ENCODE measurements at places on chromosomes 16 and 17.

GRCh38 chr16:69483611-69484010 is 59.2 kb downstream of the CYB5B start:
- no peak for DNase-seq
- H3K4me3 ChIP-seq = no peak overlapping the region
- H3K36me3 ChIP-seq = no peaks in the 10 kb centered on the region
- no peaks in the 10 kb centered on the region for H3K27me3 ChIP-seq
- H3K27ac ChIP-seq = no peak overlapping the region

DNA sequence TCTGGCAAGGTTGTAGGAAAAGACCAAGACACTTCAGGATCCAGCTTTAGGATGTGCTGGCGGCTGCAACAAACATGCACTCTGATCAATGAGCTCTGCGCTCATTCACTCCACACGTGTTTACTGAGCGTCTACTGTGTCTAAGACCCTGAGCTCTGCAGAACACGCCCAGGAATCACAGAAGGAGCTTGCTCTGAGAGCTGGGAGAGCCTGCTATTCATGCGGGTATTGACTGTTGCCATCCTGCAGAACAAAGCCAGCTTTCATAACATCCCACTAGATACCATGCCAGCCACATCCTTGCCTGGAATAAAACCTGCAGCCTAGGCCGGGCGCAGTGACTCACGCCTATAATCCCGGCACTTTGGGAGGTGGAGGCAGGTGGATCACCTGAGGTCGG is 44.1 kb downstream of the NXN start:
- no peaks in the 10 kb centered on the region for H3K27me3 ChIP-seq
- no peak overlapping the region for H3K27ac ChIP-seq
- no peak overlapping the region for H3K4me3 ChIP-seq
- DNase-seq = no peak
- H3K36me3 ChIP-seq = peaks cover 1% of the 10 kb centered on the region

DNA sequence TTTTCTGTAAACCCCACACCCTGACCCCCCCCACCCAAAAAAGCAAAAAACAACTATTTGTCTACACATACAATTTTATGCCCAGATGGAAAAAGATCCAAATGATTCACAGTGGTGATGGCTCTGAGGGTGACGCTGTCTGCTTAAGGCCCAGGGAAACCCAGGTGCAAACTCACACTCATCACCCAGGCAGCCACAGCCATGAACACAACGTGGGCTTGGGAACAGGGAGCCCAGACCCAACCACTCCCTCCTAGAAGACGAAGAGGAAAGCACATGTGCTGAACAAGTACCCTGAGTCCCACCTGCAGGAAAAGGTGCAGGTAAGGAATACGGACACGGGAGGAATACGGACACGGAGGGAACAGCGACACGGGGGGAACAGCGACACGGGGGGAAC is 5.4 kb downstream of the HBQ1 start:
- H3K4me1 ChIP-seq = peaks cover 6% of the 10 kb centered on the region
- no peak overlapping the region for H3K4me3 ChIP-seq
- no peak overlapping the region for H3K27ac ChIP-seq

DNA sequence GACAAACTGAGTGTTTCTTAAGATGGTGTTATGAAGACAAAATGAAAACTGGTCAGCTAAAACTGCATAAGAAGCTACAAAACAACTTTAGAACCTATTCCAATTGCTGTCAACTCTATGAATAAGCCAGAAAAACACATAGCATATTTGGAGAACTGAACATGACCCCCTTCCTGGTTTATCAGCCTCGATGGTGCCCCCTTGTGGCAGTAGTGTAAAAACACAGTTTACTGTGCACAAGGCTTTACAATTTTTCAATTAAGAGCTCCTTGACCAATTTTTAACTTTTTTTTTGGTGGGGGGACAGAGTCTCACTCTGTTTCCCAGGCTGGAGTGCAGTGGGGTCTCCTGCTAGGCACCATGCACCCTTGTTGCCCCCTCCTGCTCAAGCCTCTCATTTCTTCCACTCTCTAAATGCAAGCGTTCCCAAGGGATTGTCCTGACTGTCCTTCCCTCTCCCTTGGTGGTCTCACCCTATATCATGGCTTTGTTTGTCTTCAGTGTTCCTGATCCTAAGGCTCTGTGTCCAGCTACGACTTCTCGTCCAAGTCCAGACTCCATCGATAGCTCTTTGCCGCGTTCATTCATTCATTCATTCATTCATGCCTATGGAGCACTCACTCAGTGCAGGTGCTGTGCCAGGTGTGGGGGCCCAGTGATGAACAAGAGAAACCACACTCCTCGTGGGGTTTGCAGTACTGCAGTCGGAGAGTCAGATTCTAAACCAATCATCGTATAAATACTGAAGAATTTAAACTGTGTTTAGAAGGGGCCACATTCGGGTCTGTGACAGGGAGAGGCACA is 7.5 kb downstream of the EIF1 start:
- H3K27me3 ChIP-seq = no peaks in the 10 kb centered on the region
- no peak for DNase-seq
- no peak overlapping the region for H3K27ac ChIP-seq
- H3K36me3 ChIP-seq = peaks cover 7% of the 10 kb centered on the region
- no peaks in the 10 kb centered on the region for H3K4me1 ChIP-seq
- H3K4me3 ChIP-seq = no peak overlapping the region

DNA sequence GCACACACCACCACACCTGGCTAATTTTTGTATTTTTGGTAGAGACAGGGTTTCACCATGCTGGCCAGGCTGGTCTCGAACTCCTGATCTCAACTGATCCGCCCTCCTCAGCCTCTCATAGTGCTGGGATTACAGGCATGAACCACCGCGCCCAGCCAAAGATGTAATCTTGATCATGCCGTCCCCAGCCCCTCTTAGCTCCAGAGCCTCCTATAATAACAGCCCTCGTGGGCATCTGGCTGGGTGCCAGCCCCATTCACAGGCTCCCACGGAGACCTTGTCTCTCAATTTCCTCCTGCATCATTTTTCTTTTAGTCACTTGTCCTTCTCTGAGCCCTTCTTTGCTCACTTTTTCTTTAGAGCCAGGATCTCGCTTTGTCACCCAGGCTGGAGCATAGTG is 94.2 kb downstream of the KATNIP start:
- H3K27me3 ChIP-seq = no peaks in the 10 kb centered on the region
- H3K4me3 ChIP-seq = no peak overlapping the region
- H3K27ac ChIP-seq = no peak overlapping the region
- no peak for DNase-seq
- H3K36me3 ChIP-seq = no peaks in the 10 kb centered on the region

DNA sequence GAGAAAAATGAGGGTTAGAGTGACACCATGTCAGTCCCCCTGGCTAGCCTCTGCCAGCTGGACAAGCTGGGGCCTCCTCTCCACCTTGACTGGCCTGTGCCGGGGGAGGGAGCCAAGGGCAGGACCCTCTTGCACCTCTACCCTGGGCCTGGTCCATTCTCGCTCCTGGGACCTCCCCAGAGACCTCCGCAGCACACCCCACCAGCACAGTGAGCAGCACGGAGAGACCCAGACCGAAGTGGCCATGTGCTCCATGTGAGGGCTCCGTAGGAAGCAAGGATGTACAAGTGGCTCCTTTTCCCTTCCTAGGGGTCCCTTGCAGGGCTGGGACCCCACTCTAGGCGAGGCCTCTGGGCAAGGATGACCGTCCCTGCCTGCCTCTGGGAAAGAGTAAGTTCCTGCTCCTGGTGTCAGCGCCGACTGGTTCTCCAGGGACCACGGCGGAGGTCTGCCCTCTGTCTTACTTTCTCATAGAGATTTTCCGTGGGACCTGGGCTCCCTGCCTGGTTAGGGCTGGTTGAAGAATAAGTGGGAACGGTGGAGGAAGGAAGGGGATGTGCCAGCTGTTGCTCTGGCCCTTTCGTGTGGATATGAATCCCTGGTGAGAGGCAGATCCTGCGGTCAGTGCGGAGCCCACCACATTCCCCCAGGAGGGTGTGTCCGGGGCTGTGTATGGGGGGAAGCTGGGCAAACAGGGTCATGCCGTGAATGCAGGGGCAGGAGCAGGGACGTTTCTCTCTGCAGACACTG is 124.2 kb downstream of the METRNL start:
- H3K4me1 ChIP-seq = no peaks in the 10 kb centered on the region
- H3K36me3 ChIP-seq = no peaks in the 10 kb centered on the region
- no peak overlapping the region for H3K4me3 ChIP-seq
- no peak overlapping the region for H3K27ac ChIP-seq
- DNase-seq = no peak
- peaks cover 7% of the 10 kb centered on the region for H3K27me3 ChIP-seq

GRCh38 chr16:11689031-11689840 is 21.0 kb downstream of the SNN start:
- no peaks in the 10 kb centered on the region for H3K4me1 ChIP-seq
- DNase-seq = no peak
- no peak overlapping the region for H3K27ac ChIP-seq
- H3K4me3 ChIP-seq = no peak overlapping the region
- H3K27me3 ChIP-seq = no peaks in the 10 kb centered on the region
- H3K36me3 ChIP-seq = peaks cover 31% of the 10 kb centered on the region

Measured in keratinocyte (primary cell).